ENCODE measurements at places on chromosomes 11 and 22.

GRCh38 chr22:48873191-48873520 is 954.5 kb downstream of the BRD1 start:
- no peak for DNase-seq

DNA sequence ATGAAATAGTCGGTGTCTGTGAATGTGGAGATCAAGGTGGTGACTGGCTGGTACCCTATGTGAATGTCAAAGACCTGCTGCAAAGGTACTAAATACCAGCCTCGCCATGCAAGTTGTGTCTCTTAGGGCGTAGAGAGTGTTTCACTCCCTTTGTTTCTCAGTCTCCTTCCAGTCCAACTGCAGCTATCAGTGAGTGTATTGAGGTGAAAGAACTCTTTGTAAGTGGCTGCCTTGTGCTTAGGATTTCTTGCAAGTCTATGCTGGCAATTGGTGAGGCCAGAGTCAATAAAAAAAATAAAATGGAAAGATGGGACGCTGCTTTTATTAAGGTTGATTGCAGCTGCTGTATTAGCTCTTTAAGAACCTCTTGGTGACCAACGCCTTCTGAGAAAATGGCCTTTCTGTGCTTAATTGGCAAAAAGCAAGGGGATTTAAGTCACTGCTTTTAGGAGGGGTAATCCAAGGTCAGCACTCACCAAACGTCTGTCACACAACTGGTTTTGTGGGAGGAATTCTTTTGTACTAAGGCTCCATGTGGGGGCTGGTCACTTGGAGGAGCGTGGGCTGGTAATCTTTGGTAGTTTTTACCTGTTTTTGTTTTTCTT is 95.1 kb downstream of the PARVA start:
- no peak for DNase-seq

- no peak for DNase-seq
Measured at GRCh38 chr11:3158131-3158591, 6.9 kb downstream of the OSBPL5 start.

DNA sequence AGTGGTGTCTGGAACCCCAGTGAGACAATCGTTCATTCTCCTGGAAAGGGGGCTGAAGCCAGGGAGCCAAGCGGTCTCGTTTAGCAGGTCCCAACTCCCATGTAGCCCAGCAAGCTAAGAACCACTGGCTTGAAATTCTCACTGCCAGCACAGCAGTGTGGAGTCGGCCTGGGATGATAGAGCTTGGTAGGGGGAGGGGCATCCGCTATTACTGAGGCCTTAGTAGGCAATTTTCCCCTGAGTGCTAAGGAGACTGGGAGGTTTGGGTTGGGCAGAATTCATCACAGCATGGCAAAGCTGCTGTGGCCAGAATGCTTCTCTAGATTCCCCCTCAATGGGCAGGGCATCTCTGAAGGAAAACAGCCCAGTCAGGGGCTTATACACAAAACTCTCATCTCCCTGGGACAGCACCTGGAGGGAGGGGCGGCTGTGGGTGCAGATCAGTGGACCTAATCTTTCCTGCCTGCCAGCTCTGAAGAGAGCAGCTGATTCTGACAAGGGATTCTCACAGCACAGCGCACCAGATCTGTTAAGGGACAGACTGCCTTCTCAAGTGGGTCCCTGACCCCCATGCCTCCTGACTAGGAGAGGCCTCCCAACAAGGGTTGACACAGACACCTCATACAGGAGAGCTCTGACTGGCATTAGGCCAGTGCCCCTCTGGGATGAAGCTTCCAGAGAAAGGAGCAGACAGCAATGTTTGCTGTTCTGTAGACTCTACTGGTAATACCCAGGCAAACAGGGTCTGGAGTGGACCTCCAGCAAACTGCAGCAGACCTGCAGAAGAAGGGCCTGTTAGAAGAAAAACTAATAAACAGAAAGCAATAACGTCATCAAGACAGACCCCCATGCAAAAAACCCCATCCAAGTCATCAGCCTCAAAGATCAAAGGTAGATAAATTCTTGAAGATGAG is 14.8 kb downstream of the OR52M1 start:
- no peak for DNase-seq

DNA sequence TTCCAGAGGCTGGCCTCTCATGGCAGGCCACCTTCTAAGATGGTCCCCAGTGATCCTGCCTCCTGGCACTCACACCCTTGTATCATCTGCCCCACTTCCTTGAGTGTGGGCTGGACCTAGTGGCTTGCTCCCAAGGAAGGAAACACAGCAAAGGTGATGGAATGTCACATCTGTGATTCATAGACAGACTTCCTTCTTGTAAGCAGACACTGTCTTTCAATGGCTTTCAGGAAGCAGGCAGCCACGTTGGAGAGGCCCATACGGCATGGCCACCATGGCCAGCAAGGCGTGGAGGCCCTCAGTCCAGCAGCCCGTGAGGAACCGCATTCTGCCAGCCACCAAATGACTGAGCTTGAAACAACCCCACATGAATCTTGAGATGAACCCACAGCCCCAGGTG is 11.3 kb downstream of the LMO1 start:
- no peak for DNase-seq

- DNase-seq: no peak
Measured at GRCh38 chr11:67058506-67058905, 1.9 kb downstream of the RHOD start.

GRCh38 chr11:95977534-95978174 is 53.7 kb upstream of the MTMR2 start:
- DNase-seq: no peak

DNA sequence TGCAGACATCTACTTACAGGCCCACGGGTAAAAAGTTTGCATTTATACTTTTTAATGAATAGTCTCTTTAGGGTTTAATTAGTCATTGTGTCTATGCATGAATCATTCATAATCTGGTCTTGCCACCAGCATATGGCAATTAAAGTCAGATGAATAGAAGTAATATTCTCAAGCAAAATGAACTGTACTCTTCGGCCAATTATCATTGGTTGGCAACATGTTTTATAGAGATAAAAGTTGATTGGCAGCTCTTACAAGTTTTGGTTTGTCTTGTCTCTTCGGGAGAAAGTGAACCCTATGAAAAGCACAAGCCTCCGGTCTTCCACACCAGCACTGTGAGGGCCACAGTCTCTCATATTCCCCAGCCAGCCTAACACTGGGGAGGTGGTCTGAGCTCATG is 97.8 kb downstream of the OSBP2 start:
- no peak for DNase-seq

GRCh38 chr11:83574519-83574918 is 288.4 kb upstream of the CCDC90B start:
- DNase-seq: no peak

- no peak for DNase-seq
Measured at GRCh38 chr11:10838083-10838482, 19.8 kb downstream of the ZBED5 start.

GRCh38 chr11:112902361-112903011 is 58.7 kb upstream of the NCAM1 start:
- DNase-seq: no peak

- no peak for DNase-seq
Measured at GRCh38 chr22:49080631-49081030, 747.0 kb downstream of the BRD1 start.

- DNase-seq: no peak
Measured at GRCh38 chr22:46622081-46622521, 1.9 kb downstream of the GRAMD4 start.

DNA sequence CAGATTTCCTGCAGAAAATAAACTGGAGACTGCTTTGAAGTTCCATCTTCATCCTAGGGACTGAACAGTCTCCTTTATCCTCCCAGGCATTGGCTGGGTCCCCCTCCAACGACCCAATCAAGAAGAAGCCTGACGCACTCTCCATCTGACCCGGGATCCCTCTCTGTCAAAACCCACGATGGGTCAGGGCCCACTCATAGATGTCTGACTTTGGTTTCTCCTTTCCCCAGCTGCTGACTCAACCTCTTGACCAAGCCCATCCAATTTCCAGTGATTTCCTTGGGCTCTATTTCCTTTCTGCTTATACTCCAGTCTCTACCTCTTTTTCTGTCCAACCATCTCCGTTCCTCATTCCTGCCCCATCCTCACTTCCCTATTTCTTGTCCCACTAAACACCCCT is 189.7 kb downstream of the MIAT start:
- DNase-seq: no peak

DNA sequence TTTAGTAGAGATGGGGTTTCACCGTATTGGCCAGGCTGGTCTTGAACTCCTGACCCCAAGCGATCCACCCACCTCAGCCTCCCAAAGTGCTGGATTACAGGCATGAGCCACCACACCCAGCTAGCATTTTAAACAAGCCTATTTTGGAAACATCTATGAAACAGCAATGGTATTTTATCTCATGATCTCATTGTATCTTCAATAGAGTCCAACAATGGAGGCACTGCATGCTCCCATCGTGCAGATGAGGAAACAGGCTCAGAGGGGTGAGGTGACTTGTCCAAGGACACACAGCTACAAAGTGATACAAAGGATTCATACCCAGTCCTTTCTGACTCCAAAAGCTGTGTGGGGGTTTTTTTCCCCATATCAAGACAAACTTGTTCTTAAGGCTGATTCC is 39.0 kb upstream of the RTL6 start:
- DNase-seq: no peak

DNA sequence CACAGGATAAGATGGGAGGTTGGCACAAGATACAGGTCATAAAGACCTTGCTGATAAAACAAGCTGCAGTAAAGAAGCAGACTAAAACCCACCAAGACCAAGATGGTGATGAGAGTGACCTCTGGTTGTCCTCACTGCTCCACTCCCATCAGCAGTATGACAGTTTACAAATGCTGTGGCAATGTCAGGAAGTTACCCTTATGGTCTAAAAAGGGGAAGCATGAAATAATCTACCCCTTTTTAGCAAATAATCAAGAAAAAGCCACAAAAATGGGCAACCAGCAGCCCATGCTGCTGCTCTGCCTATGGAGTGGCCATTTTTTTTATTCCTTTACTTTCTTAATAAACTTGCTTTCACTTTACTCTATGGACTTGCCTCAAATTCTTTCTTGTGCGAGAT is 8.7 kb upstream of the PIWIL4 start:
- no peak for DNase-seq

- DNase-seq: no peak
Measured at GRCh38 chr11:132901638-132902471, 630.4 kb downstream of the OPCML start.

DNA sequence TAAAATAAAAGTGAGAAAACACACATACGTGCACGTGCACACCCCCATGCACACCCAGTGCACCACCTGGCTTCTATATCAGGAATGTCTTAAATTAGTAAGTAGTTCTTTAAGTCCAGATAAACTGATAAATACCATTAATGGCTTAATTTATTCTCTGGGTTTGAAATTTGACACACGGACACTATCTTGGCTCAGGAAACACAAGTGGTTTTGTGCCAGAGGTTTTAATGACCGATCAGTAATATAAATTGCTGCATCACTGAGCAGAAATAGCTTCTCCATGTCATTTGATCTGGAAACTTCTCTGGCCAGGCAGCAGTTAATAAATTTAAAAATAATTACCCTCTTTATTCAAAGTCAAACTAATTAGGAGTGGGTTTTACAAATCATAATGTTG is 101.5 kb upstream of the NNMT start:
- DNase-seq: no peak

DNA sequence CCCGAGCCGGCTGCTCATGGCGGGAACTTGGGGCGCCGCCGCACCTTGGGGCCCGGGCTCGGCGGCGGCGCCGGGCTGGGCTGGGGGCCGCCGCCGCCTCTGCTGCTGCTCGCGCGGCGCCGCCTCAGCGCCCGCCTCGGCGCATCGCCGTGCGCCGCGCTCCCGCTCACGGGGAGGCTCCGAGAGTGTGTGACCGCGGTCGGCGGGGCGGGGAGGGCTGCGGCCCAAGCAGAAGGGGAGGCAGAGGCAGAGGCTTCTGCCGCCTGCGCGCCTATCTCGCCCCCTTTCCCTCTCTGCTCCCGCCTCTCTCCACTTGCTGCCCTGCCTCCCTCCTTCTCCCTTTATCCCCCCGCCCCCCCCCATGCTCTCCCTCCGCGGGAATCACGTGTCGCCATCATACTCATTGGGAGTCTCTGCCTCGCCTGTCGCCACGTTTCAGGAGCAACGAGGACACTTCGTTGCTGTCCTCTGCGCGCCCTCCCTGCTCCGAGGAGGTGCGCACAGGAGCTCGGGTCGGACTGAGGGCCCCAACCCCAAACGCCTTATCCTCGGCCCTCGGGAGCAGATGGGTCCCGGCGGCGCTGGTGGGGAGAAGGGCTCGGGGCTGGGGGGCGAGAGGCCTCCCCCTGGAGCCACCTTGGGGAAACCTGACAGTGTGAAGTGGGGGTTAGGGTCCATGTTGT is at the start of gene GUCY1A2:
Gene GUCY1A2 (minus strand): TSS at position 258 of the 683 bp plus-strand sequence. CDS start 421 bp downstream, outside the sequence.
- DNase-seq: no peak

DNA sequence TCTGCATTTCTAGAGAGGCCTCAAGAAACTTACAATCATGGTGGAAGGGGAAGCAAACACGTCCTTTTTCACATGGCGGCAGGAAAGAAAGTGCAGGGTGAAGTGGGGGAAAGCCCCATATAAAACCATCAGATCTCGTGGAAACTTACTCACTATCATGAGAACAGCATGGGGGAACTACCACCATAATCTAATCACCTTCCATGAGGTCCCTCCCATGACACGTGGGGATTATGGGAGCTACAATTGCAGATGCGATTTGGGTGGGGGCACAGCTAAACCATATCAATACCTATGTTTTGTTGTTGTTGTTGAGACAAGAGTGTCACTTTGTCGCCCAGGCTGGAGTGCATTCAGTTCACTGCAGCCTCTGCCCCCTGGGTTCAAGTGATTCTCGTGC is 29.9 kb downstream of the SFI1 start:
- DNase-seq: no peak

GRCh38 chr11:126727381-126727780 is 273.2 kb downstream of the KIRREL3 start:
- no peak for DNase-seq
